ENCODE measurements at places on chromosomes 4 and X.

GRCh38 chrX:131477498-131477897 is 66.4 kb upstream of the OR13H1 start:
- no peak for DNase-seq

DNA sequence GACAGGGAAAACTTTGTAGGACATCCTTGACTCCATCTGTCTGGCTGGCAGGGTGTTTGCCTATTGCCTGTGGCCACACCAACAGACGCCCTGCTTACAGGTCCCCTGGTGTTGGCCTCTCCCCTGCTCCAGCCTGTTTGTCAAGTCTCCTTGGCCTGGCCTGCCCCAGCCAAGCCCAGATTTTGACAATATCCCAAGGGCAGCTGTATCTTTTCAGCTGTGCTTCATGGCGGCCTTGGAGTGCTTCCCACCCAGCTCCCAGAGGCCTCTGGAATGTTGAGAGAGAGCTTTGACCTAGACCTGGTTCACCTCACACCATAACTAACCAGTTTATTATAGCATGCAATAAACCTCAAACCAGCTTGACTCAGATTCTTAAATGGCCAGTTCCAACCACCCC is 204.0 kb upstream of the NHS start:
- DNase-seq: no peak

GRCh38 chrX:21998037-21998436 is 34.1 kb upstream of the PHEX start:
- no peak for DNase-seq

GRCh38 chr4:8228319-8229250 is 29.5 kb downstream of the SH3TC1 start:
- DNase-seq: no peak

DNA sequence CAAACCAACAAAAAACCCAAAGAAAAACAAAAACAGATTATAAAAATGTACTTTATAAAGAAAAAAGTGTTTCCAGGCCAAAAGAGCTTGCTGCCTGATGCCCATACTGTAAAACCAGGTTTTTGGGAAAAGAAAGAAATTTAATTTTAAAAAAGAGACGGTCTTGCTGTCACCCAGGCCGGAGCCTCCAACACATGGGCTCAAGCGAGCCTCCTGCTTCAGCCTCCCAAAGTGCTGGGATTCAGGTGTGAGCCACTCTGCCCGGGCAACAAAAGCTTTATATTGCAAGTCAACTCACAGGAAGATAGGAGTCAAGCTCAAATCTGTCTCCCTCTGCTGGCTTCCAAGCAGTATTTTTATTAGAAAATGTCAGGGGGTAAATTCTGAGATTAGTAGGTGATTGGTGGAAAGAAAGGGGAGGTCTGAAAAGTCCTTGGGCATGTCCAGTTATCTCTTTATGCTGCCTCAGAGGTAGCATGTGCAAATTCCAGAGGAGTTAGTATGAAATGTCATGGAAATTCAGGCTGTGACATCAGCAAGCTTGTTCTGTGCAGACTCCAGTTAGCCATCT is 39.4 kb downstream of the MGST2 start:
- DNase-seq: no peak

DNA sequence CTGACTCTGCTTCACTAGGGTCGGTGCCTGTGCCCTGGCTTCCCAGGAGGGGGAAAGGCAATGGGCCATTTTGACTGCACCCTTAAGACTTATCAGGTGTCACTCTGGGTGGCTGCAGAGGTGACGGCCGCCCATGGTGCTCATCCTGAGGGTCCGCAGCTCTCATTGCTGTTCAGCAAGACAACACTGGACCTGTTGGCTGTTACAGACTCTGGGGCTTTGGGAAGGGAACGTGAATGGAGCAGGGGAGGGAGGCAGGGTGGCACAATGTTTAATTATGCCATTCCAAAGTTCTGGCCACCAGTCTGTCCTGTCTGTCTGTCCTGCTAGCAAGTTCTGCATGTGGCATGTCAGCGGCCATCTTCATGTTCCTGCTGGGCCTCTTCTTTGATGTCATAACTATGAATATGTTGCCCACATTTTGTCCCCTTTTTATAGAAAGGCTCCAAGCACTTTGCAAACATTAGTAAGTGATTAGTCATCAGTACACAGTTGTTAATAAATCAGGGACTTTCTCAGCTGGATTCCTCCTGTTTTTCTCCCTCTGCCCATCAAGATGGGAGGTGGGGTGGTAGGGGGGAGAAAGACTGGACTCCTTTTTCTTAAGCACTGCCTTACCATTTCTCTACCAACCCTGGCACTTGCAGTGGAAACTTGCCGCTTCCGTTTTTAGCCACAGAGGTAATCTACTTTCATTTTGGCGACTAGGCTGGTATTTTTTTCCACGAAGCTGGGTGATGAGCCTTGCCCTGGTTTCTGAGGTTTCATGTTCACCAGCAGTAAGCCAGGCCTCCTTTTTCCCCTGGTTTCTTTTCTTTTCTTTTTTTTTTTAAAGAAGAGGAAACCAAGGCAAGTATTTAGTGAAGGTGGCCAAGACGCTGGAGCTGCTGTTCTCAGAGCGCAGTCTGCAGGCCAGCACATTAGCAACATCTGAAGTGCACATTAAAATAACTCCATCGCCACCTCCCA is 88.6 kb upstream of the TRIM2 start:
- DNase-seq: peak; percentile 82

DNA sequence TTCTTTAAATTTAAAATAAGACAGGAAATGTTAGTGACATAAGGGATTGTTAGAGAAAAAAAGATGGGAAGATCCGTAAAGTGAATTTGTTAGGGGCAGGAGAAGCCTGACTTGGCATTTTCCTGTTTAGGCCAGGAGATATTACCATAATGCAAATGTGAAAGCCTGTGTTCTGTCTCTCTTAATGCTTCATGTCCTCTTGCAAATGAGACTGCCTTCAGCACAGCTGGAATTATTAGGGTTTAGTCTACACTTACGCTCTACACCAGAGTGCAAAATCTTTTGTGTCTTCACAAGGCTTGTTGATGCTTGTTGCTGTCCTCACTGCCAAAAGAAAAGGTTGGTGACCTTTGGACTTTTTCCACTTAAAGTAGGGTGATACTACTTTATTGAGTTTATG is 56.8 kb downstream of the JADE1 start:
- DNase-seq: no peak

DNA sequence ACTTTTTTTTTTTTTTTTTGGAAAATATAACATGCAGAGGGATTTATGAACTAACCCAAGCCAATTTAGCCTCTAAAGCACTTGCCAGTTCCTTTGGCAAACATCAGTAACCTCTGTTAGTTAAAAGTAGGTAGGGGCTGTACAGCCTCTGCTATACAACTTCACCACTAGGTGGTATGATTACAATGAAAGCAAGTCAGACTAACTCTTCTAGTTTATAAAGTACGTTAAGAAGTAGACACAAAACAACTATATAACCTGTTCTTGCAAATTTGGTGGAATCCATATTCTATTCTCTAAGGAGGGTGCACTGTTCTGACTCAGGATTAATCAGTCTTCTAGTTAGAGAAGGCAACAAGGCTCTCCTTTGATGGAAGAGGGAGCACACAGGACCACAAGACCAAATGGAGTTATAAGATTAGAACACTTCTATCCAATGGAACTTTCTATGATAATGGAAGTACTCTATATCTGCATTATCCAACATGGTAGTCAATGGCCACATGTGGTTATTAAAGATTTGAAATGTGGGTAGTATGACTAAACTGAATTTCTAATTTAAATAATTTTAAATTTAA is 12.8 kb downstream of the AIMP1 start:
- DNase-seq: no peak

DNA sequence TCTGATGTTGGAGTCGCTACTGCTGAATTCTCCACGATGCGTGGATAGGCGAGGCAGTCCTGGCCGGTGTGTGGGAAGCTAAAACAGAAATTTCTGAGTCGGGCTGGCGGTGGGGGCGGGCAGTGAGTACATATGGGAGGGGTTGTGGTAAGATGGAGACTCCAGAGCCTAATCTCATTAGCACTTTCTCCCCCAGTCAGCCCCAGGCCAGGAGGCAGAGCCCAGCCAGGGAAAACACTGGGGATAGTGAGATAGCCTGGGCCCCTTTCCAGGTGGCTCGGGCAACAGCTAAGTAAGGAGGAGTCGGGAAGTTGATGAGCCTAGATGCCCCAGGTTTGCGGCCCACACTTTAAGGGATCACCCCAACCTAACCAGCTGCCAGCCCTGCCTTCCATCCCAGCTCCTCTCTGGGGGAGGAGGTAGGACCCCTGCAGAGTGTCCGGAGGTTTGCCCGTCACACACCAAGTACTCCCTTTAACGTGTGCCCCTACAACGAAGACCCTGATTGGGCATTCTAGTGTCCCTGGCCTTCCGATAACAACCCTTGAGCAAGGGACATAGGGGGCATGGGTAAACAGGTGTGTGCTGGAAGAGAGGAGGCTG is 2.4 kb upstream of the LOC101059915 start:
- DNase-seq: peak; percentile 70

DNA sequence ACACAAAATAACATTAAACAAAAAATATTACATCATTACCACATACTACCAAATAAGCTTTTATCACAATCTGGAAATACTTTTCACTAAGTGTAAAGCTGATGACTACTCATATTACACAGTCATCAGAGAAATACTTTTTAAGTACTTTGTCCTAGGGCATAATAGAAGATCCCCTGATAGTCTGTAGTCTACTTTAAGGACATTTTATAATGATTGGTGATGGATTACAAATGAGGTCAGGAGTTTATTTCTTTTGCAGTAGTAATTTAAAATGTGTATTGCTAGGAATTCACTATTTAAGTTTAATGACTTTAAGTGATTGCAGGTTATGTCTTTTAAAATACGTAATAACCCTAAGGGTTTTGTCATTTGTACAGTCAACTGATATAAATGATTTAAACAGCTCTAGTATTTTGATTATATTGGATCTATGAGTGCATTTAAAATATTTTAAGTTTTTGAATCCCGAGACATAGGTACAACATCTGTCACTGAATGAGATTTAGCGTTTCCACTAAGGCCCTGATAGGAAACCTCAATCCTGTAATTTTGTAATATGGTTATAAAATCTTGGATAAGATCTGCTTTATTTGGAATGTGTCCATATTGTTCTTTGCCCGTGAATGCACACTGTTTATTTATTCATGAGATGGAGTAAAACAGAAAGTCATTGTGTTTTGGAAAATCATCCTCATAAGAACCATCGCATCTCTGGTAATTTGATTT is 189.5 kb downstream of the ARAP2 start:
- no peak for DNase-seq

GRCh38 chrX:136954930-136955329 is 74.4 kb upstream of the RBMX start:
- DNase-seq: no peak

DNA sequence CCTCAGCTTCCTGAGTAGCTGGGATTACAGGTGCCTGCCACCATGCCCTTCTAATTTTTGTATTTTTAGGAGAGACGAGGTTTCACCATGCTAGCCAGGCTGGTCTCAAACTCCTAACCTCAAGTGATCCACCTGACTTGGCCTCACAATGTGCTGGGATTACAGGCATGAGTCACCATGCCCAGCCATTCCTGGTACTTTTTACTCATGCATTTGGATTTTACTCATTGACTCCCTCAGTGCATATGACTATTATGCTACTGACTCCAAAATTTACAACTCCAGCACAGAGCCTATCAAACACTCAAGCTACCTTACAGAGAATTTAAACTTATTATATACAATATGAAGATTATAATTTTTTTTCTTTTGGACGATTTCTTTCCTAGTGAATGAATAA is 199.9 kb downstream of the CXXC4 start:
- no peak for DNase-seq

GRCh38 chrX:20693078-20693477 is 426.4 kb upstream of the RPS6KA3 start:
- DNase-seq: no peak

DNA sequence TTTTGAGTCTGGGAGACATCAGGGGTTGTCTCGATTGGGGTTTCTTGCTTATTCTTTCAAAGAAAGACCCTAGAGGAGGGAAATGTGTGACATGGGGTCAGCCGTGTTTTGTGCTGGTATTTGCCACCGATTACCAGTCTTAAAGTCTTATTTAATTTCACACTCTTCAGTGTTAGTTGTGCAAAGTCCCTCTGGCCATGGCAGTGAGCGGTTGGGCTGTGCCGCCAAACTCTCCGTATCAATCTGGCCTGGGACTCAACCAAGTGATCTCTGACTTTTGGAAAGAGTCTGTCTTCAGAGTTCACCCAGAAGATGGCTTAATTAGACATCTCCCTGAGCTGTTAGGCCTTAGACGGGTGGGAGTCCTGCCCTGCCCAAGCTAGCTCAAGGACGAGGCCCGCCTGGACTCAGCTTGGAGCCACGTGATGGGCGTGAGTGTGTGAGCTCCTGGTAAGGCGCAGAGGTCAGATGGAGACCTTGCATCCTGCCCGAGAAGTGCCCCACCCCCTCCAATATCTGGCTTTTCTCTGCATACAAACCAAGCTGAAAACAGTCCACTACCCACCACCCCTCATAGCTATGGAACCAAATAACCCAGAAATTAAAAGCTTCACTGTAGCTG is 3.8 kb upstream of the PITX2 start:
- DNase-seq: no peak
